ENCODE measurements at places on chromosomes 5 and 9.

- DNase-seq, result no peak
These were observed 18.3 kb upstream of the ANKRD55 start for GRCh38 chr5:56251440-56251839.

GRCh38 chr5:18959535-18959934 is 1028.5 kb downstream of the CDH18 start:
- no peak for DNase-seq

- DNase-seq, result no peak
These were observed 88.5 kb downstream of the SUSD1 start for GRCh38 chr9:112086627-112087026.

DNA sequence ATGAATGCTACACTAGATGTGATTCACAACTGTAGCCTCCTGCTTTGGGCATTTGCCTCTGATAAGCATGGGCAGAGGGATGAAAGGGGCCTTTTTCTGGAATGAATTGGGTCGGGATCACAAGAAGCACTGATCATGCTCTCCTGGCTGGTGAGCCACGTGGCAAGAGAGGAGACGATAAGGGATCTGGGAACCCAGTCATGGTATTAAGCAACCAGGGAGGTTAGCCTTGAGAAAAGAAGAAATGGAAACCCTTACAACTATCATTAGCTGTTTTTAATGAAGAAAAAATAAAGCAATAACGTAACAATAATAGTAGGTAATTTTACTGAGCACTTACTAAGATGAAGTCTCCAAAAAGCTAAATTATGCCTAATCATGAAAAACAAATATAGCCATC is 50.0 kb upstream of the RAI14 start:
- DNase-seq, result no peak

DNA sequence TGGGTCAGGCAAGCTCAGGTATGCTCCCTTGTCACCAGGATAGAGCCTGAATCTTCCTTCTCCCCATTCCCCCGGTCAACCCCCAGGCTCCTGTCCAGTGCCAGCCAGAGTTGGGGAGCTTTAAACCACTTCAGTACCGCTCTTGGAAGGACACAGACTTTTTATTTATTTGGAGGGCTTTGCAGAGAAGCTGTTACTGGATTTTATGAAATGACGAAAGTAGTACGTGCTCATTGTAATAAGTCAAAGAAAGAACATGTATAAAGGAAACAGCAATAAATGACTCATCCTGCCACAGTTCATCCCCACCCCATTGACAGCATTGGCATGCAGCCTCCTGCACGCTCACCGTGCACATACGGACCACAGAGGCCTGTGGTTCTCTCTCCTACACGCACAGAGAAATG is 230.3 kb downstream of the AUH start:
- DNase-seq, result no peak

DNA sequence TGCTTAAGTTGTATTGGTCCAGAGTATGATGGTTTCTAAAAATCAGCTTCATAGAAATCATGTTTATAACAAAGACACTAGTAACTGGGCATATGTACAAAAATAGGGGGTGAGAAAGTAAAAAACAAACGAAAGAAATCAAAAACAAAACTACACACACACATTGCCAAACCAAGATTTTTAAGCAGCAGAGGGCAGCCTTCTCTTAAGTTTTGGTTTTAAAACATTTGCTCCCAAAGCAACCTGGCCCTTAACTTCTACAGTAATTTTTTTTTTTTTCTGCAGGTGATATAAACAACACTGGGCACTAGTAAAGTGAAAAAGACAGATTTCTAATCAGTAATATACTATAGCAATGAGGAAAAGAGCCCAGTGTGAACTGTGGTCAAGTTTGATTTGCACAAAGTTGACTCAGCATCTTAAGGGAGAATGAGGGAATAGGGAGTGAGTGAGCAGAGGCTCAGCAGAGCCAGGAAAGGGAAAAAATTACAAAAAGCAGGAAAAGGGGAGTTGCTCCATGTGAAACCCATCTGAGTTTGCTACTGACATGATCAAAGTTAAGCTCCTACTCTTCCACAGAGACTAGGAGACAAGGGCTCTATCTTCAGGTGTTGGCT is 13.4 kb upstream of the GAPT start:
- no peak for DNase-seq

GRCh38 chr9:92706218-92706940 is 36.4 kb upstream of the IPPK start:
- DNase-seq, result no peak

GRCh38 chr9:134800791-134801339 is 79.7 kb upstream of the FCN2 start:
- DNase-seq, result no peak

DNA sequence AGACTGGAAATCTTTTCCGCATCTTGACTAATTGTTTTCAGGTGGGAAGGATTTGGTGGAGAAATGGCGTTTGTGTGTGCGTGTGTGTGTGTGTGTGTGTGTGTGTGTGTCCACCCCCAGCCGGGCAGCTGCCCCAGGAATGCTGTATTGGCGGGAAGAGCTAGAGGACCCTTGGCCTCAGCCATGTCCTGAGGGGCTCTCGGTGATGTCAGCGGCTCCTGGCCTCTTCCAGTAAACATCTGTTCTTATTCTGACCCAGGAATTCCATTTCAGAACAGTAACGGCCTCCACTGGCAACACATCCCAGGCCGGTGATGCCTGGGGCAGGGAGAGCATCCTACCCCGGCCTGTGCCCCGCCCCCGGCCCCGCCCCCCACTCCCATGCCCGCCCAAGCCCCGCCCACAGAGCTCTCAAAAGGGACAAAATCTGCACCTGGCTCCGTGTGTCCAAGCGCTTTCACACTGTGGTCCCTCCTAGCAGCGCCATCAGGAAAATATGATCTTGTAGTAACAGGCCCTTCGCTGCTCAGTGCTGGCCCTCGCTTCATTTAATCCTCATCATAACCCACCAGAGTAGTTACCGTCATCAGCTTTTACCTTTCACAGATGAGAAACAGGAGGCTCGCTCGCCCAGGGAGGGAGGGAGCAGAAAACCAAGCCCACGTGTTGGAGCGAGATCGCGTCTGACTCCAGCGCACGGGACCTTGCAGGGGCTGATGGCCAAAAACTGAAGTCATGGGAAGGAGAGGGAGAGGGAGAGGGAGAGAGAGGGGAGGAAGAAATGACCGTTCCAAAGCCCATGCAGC is 18.9 kb downstream of the ADAMTS2 start:
- no peak for DNase-seq

- DNase-seq, result no peak
These were observed 1899.9 kb downstream of the MAT2B start for GRCh38 chr5:165405340-165405739.

DNA sequence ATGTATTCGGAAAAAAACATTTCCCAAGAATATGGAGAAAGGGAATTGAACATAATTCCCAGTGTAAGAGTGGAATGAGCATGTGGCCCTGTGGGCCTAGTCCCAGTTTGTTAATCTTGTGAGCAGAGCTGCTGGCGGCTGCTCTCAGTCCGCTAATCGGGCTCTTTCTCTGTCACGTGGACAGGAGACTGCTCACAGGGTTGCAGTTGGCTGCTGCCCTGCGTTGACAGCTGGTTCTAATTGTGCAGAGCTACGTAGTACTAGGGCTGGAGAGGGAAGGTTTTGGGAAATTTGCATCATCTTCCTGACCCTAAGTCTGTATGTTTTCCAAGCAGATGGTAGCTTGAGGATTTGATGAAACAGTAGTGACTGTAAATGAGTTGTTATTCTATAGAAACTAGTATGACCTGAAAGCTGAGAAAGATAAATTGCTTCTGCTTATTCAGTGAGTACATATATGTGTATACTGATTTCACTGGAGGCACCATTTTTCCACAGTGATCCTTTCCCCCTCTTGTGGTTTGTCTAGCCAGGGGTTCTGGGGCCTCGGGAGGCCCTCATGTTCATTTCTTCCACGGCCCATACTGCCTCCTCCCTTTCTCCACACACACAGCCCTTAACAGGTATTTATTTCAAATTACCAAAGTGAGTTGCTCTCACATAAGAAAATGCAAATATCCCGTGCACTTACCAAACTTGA is 100.6 kb downstream of the ANGPTL2 start:
- DNase-seq, result no peak

- DNase-seq, result no peak
These were observed 536.8 kb downstream of the BNC2 start for GRCh38 chr9:16333691-16334090.

DNA sequence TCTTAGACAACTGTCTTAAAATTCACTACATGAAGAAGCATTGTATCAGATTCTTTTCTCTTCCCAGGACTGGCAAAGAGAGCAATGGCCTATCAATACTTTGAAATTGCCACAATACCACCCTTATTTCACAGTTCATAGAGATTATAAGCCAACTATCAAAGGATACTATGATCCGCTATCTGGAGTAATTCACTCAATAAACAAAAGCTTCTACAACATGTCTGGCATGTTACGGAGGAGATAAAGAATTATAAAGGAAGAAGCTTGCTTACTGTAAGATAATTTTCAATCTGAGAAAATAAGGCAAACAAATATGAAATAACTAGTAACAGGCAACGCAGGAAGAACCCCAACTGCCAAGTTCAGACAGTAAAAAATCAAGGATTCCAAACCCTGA is 114.8 kb downstream of the GNAQ start:
- DNase-seq, result no peak

GRCh38 chr5:100904259-100904861 is 1.3 kb upstream of the ST8SIA4 start:
- no peak for DNase-seq

- DNase-seq, result no peak
These were observed 1.2 kb upstream of the INSL6 start for GRCh38 chr9:5186416-5187169.

GRCh38 chr9:109166771-109167601 is at the start of gene FRRS1L:
FRRS1L (minus strand) TSS chr9:109167249; CDS start chr9:109167138, 111 bp downstream.
- DNase-seq, result no peak

- no peak for DNase-seq
These were observed 880 bp upstream of the PTPDC1 start for GRCh38 chr9:94083384-94083783.

- no peak for DNase-seq
These were observed 29.8 kb downstream of the TDRD7 start for GRCh38 chr9:97441729-97442128.

DNA sequence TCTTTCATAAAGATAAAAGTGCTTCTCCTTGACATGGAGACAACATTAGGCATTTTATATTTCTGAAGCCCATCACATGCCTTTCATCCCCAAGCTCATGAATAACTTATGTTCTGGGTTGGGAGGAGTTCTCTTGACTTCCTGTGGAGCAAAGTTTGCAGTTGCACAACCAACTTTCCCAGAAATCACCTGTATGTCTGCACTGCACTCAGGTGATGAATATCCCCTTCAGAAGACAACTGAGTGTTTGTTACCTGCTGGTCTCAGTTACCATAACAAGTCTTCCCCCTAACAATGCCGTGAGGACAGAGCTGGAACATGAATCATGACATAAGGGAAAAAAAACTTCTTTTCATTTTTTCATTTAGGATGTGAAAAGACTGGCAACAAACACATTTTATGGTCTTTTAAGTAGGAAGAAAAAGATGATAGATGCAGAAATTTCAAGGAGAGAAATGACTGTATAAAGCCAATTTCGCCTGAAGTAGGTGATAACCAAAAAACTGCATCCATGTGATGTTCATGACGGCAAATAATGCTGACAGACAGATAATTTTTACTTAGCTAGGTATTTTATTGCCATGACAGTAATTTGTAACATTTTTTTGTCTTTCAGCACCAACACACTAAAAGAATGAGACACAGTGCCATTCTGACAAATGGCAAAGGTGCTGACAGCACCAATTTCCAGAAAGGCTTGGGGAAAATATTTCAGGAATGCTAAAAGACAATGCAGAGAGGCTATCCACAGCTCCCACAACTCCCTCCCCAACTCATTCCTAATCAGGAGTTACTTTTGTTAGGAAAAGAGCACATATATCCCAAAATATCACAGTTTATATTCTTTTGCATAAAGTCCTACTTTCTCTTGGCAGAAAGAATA is 656.3 kb downstream of the PRELID2 start:
- DNase-seq, result no peak

DNA sequence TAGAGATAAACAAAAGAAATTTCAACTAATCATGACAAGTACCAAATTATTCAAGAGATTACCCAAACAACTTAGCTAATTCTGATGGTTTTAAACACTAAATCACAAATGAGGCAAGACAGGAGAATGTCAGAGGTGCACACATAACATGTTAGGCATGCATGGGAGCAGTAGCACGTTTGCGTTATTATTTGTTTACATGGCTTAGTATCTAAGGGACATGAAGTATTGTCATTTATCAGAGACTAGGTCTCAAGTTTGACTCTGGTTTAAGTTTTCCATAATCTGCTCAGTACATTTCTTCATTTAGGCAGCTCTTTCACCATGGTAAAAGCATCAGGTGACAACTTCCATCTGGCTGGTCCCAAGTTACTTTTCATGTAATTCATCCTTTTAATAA is 244.1 kb upstream of the TNC start:
- no peak for DNase-seq

DNA sequence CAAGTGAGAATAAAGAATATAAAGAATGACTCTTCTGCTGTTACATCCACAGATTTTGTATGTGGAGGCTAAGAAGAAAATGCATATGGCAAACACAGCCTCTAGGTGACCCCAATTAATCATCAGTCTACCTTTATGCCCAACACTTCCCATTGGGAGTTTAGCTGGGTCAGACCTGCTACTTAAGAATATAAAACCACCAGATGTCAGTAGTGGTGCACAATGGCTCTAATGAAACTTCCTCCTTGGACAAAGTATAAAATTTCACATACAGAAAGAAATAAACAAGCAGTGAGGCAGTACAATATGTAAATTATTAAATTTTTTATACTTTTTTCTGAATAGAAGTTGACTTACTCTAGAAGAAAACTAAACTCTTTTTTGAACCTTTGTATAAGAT is 539.9 kb downstream of the BRINP1 start:
- DNase-seq, result no peak

DNA sequence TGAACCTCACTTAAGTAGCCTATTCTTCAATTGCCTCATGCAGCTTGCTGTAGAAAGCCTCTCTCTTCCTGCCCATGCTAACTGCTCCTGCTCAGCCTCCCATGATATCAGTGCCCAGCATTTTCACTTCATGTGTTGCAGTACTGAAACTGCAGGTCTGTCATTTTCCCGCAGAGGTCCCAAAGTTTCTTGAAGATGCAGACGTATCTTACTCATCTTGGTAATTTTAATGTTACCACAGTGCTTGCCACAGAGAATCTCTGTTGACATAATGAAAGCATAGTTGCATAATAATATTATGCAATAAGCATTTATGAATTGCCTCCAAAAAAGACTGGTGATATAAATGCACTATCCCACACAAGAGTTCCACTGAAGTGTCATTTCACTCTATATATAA is 561.1 kb upstream of the DAP start:
- DNase-seq, result no peak

GRCh38 chr5:65903581-65903980 is 22.8 kb upstream of the ERBIN start:
- no peak for DNase-seq

DNA sequence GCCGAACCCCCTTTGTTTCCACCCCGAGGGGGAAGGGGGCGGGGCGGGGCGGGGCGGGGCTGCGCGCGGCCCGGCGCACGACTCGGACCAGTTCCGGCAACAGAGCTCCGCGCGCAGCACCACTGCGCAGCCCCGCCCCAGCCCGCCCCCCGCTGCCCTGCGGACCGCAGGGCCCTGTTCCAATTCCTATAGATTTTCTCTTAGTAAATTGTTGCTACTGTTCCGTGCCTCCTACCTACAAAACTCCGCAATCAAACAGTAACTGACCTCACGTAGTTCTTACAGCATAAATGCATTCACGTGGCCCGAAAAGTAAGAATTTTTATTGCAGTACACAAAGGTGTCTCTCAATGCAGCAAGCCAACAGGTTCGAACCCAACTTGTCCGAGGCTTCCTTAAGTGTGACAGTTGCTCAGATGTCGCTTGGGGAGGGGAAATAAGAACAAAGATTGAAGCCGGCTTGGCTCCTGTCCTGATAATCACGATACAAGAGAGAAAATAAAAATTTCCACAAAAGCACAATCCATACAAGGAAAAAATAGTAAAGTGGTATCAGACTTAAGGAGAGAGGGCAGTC is 1.2 kb upstream of the RNF38 start:
- peak; percentile 45 for DNase-seq

Measured in stimulated activated CD8-positive, alpha-beta memory T cell treated with anti-CD3 and anti-CD28 coated beads, Interleukin-15, amount 100 ng/mL, for 1 hour (primary cell).